Stimulated activated CD8-positive, alpha-beta memory T cell treated with anti-CD3 and anti-CD28 coated beads, Interleukin-4, amount 100 ng/mL, for 48 hours (primary cell): ENCODE measurements at places on chromosomes 2 and 18.

GRCh38 chr18:58464104-58464625, 164.7 kb downstream of the ALPK2 start:
- no peak for DNase-seq

DNA sequence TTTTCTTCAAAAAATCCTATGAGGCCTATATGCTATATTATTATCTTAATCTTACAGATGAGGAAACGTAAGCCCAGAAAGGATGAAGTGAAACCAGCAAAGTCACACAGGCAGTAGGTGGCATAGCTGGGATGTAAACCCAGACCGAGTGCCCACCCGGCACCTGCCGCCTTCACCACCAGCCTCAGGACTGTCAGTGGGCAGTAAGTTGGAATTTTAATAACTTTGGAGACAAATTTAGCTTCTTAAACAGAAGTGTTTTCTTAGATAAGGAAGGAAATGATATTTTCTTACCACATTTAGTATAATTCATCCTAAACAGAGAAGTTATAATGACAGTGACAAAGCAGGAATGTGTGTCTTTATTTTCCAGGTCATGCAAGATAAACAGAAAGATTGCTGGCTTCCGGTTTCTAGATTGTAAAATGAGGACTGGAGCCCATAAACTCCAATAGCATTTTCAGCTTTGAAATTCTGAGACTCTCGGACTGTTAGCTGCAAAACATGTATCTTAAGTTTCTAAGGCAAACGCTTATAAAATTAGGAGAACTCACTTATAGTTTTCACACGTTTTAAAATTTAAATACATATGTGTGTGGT, 59.3 kb downstream of the CD8B2 start:
- DNase-seq = no peak

DNA sequence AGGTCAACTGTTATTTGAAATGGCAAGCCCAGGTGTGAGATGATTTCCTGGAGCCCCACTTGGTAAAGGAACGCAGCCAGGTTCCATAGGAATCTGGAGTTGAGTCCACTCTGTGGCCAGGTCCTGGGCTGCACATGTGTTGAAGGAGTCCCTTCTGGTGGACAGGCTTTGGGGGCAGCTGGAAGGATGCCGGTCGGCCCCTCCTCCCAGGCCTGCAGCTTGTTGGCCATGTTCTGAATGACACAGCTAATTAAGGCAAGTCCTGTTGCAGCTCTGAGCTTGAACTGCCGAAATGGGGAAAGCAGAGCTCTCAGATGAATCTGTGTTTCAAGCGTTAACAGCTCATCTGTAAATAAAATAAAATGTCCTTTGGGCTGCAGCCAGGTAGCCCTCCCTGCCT, 23.8 kb downstream of the EN1 start:
- no peak for DNase-seq

DNA sequence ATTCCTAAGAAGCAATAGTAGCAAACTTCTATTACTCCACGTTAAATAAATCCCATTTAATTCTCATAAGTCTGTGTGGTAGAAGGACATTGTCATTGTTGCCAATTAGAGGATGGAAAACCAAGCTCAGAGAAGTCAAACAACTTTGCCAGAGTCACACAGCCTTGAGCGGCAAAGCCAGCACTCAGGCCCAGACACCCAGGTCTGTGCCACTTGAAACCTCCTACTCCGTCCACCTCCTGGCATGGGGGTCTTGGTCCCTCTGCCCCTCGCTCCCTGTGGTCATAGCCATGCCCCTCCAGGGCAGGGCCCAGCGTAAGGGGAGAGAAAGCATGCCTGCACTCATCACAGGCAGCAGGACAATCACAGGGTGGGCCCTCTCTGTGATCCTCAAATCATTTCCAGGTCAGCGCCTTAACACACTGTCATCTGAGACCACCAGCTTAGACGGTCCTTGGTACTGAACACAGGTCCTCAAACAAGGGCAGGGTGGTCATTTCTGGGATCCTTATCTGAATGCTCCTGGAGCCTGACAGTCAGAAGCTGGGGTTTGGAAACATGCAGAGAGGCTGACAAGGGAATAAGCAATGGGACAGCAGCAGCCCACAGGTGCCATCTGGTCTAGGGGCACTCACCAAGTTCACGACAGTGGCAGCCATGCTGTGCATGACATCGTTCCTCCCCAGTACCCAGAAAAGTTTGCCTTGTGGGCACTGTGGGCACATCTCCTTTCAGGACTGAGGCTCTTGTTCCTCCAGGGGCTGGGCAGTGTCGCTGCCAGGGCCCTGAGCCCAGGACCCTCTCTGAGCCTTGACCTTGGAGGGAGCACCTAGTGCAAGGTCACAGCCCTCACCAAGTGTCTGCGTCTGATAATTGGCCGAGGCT, 38.2 kb downstream of the FAM178B start:
- no peak for DNase-seq

GRCh38 chr2:127485051-127485693, 41.1 kb downstream of the IWS1 start:
- no peak for DNase-seq

GRCh38 chr18:80183273-80184050, 63.9 kb downstream of the PARD6G start:
- DNase-seq = no peak
